ENCODE measurements at places on chromosomes 3 and 15.

GRCh38 chr3:159488602-159489001 is 500.0 kb upstream of the IL12A start:
- no peak for DNase-seq

GRCh38 chr15:42405863-42406482 is 46.7 kb downstream of the CAPN3 start:
- DNase-seq = no peak

DNA sequence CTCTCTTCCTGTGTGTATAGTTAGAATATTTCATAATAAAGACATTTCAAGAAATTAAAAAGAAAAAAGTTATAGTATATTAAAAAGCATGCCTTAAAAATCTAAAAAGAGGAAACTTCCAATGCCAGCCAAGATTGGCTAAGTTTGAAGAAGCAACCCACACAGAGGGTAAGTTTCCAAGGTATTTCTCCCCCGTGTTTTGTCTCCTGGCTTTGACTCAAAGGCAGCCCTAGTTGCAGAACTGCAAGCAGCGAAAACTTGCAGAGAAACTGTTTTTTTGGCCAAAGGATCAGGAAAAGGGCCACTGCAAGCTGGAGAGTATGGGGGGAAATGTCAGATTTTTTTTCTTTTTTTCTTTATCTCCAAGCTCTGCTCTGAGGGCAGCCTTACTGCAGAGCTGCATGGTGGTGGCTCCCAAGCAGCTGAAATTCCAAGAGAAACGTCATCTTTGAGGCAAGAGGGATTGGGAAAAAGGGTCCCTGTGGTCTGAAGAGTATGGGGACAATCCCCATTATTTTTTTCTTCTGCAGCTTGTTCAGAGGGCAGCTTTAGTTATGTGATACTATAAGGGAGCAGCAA is 23.0 kb downstream of the HACL1 start:
- DNase-seq = no peak

DNA sequence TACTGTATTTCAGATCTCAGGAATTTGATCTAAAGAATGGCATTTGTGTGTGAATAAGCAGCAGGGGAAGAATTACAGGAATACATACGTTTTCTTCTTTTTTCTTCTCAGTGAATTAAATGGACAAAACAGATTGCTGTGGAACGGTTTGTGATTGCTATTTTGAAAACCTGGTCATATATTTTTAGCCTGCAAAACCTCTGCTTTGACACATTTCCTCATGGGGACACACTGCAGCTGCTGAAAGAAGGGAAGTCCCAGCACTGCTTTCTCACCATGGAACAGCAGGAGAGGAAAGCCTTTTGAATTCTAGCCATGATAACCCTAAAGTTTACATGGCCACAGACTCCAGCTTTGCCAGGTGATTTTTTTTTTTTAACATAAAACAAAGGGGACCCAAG is 315.0 kb downstream of the OXSM start:
- no peak for DNase-seq

GRCh38 chr3:30203301-30203700 is 403.1 kb upstream of the TGFBR2 start:
- DNase-seq = no peak

- DNase-seq = no peak
Observed at GRCh38 chr3:6260551-6261191, 600.2 kb upstream of the GRM7 start.

- no peak for DNase-seq
Observed at GRCh38 chr15:73021139-73021621, 31.1 kb upstream of the NEO1 start.

DNA sequence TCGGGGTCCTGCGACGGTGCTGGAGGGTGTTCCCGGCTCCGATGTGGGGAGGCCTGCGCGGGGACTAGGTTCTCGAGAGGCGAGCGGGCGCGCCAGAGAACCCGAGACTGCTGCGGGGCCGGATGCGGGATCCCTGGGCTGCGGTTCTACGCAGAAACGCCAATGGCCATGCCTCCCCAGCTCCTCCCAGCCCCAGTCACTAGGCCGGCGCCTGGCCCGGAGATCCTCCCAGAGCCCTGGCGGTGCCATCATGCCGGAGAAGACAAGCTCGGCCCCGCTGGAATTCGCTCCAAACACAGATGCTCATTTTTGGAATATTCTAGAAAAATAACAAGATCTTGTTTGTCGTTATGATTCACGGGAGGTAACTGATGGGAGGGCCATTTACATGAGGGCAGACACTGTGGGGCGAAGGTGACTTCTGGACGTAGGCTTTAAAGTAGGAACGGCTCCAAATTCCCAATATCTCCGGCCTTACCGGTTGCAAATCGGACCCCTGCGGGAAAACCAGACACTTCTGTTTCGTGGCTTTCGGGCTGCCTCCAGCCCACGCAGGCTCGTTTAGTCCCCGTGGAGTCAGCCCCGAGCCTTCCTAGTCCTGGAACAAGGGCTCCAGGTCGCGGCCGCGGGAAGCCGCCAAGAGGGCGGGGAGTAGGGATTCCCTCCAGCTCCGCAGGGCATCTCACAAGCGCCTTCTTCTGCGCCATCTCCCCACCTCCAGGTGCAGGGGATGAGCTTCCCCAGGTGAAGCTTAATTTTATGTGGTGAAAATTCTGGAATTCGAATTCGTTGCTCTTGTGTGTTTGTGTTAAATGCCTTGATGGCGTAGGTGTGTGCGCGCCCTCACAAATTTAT is 74.8 kb upstream of the POLG start:
- DNase-seq = no peak

GRCh38 chr3:71688121-71688520 is 37.1 kb downstream of the EIF4E3 start:
- DNase-seq = no peak

DNA sequence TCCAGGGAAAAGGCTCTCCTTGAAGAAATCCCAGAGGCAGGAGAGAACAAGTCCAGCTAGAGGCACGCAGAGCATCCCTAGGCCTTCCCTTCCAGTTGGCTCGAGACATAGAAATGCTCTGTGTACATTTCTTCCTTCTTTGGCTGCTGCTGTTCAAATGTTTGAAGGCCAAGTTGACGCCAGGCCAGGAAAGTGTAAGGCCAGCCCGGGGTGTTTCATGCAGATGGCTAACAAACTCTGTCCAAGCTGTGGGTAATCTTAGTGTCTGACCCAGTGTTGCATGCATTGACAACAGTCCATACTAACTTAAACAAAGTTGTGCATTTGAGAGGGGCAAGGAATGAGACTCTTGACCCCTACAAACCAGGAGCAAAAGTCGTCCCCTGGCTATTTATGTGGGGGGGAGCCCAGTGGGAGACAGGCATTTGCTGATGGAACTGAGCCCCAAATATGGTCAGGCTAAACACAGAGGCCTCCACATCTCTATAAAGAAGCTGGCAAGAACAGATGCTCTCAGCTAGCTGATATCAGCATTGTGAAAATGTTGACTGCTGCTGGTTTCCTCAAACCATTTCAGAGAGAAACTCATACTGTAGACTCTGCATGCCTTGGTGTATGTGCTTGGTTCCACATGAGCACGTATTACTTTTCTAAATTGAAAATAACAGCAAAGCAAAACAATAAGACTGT is 139.5 kb downstream of the ADAMTS9 start:
- no peak for DNase-seq

- no peak for DNase-seq
Observed at GRCh38 chr3:99690761-99691369, 52.5 kb downstream of the COL8A1 start.

DNA sequence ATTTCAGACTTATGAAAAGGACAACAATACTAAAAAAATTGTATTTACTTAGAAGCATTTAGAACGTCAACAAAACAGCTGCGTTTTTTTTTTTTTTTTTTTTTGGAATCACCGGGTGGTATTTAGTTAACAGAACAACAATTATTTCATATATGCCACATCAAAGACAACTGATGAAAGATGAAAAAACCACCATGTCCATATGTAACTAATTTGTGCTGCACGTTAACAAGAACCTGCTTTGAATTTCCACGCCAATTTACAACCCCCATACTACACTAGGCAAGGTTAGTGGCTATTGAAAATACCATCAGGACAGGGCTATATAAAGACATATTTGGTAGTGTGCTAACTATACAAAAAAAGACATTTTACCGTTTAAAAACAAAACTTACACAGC is 189.3 kb upstream of the ROBO1 start:
- DNase-seq = no peak

DNA sequence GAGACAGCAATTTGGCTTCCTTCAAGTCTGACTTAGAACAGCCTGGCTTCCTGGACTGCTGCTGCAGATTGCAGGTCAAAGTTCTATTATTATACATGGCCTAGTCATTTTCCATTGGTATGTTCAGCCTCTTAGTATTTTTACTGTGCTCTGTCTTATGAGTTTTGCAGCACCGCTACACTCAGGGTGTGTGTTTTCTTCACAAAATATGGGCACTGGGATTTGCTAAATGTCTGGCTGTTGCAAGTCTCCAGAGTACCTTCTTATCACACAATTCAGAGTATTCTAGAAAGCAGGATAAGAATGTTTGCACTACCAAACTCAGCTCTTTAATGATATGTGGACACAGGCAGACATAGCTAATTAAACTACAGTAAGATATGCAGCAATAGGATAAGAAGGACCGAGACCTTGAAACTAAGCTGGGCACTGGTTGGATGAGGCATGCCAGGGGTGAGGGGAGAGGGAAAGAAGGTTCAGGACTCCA is 203.0 kb upstream of the PDZRN3 start:
- DNase-seq = no peak

- DNase-seq = no peak
Observed at GRCh38 chr3:48016301-48016973, at the start of gene MAP4. TSS of gene MAP4 (minus strand) at chr3:48016416. CDS start at chr3:47998860, 17,556 bp downstream.

GRCh38 chr15:43165801-43166325 is 19.3 kb upstream of the CCNDBP1 start:
- DNase-seq = no peak

GRCh38 chr3:61415201-61415600 is 146.2 kb upstream of the PTPRG start:
- DNase-seq = no peak

DNA sequence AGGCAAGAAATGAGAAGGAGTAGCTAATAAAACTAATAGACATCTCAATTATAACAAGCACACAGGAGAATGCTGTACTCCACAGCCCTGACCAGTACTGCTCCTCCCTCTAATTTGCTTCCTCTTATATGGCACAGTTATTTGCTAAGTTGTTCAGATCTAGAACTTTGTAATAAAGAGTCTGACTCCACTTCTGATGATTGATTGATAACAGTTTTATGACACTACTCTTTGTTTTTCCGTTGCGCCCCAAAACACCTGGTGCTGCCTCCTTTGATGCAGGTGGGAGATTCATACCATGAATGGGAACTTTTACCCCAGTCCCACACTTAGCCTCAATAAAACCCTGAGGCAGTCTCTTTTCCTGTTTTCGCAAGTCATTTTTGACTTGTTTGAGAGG is 777.7 kb downstream of the GBE1 start:
- DNase-seq = no peak

- DNase-seq = no peak
Observed at GRCh38 chr3:72241525-72241924, 456.6 kb upstream of the PROK2 start.

GRCh38 chr3:132254076-132254755 is 63.0 kb upstream of the ACP3 start:
- DNase-seq = no peak

- no peak for DNase-seq
Observed at GRCh38 chr15:70141376-70142071, 43.8 kb upstream of the TLE3 start.

GRCh38 chr3:127701280-127701911 is 28.6 kb downstream of the ABTB1 start:
- DNase-seq = no peak

DNA sequence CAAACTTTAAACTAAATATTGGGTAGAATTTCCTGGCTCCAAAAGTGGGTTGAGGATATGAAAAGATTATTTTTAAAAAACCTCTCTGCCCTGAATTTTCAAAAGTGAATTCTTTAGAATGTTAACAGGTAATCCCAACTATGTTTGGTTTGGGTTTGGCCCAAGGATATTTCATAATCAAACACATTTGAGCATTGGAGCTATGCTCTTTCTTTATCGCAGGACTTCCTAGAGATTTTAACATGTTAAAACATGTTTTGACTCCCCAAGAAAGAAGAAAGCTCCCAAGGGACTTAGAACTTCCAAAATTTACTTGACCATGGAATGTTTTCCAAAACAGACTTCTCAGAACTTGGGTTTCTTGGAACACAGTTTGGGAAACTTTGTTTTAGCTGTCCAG is 75.6 kb upstream of the SYNPR start:
- no peak for DNase-seq

GRCh38 chr3:154766765-154767503 is 313.2 kb upstream of the MME start:
- DNase-seq = no peak

DNA sequence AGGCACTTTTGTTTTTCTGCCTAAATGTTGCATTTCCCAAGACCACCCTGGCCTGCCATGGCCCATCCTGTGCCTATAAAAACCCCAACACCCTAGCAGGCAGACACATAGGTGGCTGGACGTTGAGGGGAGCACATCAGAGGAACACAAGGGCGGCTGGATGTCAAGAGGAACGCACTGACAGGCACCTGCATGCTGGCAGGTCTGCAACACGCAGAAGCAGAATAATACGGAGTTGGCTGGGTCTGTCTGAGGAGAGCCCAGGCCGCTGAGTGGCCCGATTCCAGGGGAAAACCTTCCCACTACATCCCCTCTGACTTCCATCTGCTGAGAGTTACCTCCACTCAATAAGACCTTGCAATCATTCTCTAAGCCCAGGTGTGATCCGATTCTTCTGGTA is 765.6 kb downstream of the PLOD2 start:
- no peak for DNase-seq

GRCh38 chr3:14126017-14126886 is 1.4 kb downstream of the TMEM43 start:
- DNase-seq = no peak

DNA sequence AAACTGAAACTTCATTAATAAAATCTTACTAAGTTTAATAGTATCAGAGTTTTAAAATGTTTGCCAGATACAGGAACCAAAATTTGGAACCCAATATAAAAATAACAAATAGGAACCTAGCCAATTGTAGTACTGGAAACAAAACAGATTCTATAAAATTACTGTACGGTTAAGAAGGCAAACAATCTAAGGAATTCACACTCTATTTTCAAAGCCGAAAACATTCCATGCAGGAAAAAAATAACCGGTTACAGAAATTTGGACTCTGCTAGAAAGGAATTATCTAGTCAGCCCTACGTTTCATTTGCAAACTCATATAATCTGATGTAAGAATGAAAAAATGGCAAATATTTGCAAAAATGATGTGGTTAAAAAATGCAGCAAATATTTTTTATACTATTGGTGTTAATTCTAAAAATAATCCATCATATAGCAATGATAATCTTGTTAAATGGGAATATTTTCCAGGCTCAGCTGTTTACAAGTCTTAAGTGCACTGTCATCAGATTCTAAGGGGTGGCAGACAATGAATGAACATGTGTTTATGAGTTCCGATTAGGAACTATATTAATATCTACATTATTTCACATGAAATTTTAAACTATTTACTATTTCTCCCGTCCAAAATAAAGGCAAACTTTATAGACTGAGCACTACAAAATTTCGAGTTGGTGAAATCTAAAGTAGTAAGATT is 58.1 kb downstream of the DCBLD2 start:
- no peak for DNase-seq
